Kidney (tissue), 22 donors: ENCODE measurements at places on chromosomes 7 and 10.

GRCh38 chr7:26514633-26515032 is 223.0 kb downstream of the SNX10 start:
- peak; percentile 68 for DNase-seq

DNA sequence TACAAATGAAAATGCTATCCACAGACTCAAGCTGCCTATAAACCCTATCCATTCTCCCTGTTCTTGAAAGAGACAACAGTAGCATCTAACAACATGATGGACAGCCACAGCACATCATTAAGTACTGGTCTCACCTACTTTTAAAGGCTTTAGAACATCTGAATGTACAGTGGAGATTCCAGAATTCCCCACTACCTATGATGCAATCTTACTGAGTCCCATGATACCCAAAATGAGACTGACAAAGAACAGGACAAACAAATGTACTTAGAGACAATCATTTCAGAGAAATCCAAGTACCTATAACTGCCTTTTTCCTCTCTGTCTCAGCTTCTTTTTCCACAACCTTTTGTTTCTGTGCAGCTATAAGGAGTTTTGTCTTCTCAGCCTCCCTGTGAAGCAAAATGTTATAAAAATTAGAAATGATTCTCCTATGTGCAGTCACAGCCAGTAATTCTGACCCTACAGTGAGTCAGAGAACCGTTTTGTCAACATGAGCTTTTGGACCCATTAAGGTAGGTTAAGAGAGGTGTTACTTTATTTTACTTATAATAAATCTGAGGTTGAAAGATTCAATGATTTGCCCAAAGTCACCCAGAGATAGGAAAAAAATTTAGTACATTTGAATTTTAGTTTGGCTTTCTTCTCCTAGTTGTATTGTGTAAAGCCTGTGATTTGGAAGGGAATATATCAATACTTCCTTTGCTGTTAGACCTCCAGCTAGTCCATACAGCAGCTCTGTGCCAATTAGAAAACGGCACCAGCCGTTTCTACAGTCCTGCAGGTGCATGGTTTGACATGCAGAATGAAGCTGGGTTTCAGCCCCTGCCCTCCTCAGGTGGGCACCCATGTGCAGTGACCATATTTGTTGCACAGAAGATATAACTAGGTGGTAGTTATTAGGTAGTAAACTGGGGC is 21.9 kb downstream of the ERLIN1 start:
- no peak for DNase-seq

- no peak for DNase-seq
Measured at GRCh38 chr7:47488201-47488968, 93.5 kb downstream of the TNS3 start.

GRCh38 chr10:17626656-17627055 is 9.5 kb upstream of the HACD1 start:
- DNase-seq = no peak

DNA sequence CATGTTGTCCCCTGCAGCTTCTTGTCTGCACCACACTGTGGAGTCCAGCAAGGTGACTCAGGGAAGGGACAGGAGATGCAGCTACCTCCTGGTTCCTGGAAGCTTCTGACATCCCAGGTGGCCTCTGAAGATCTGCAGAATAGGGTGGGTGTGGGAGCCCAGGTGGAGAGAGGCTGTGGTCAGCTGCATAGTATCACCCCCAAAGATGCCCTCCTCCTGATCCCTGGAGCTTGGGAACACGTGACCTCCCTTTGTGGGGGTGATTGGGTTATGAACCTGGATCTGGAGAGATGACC is 25.4 kb downstream of the CALML3 start:
- DNase-seq = no peak

- no peak for DNase-seq
Measured at GRCh38 chr7:106545275-106545674, 115.7 kb downstream of the CCDC71L start.

DNA sequence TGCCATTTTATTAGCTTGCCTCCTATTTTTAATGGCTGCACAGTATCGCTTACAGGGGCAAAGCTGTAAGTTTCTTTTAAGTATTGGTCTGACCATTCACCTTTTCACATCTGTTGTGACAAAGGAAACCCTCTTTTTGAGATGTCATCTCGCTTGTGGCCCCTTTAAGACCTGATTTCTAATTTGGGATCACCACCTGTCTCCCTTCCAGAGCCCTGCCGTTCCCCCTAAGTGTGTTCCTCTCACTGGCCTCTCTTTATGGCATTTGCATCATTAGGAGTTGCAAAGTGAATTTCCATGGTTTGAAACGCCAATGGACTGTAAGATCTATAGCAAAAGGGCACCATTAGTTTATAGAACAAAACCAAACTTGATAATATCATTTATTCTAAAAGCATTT is 1.4 kb downstream of the EPDR1 start:
- no peak for DNase-seq
